ENCODE measurements at places on chromosomes 3 and 15.

DNA sequence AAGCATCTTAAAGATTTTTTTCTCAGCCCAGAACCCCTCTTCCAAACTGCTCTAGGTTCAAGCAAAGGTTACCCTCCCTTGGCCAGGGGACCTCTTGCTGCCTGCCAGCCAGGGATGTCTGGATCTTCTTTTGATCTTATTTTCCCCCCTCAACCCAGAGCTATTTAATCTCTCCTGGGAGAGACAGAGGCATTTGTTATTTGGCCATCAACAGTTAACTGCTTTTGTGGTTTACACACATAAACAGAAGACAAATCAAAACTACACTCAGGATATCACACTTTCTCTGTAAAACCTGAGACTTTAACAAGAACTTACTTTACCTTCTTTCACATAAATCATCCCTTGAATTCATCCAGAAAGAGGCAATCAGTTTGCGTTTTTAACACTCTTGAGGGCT, 272.5 kb downstream of the THSD4 start:
- DNase-seq, result no peak

DNA sequence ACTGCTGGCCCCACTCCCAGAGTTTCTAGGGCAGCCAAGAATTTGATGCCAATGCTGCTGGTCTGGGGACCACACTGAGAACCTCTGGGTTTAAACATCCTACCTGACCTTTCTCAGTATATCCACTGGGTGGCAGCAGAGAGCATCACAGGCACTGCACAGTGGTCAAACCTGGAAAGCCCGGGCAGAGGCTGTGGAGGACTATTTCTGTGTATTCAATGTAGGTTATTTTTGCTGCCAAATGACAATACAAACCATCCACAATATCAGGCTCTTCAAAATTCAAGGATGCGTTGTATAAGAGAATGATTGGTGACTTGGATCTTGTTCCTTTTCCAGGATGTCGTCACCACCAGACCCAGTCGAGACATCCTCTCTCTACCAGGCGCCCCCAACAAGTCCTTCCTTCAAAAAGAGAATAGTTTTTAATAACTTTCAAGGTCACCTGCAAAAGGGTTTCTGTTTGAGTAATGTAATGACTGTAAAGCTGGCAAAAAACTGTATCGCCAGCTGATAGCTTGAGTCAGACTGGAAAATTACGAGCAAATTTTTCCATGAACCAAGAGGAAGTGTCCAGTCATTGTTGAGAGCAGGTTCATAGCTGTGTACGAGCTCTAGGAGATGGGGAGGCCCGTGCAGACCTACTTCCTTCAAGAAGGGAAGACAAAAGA, 30.5 kb upstream of the MYZAP start:
- peak; percentile 87 for DNase-seq

GRCh38 chr3:86245360-86245759, 745.6 kb downstream of the VGLL3 start:
- DNase-seq, result peak; percentile 3

GRCh38 chr3:149388001-149388440, 10.6 kb upstream of the TM4SF1 start:
- no peak for DNase-seq

- no peak for DNase-seq
Observed at GRCh38 chr3:106212665-106213222, 343.9 kb upstream of the CBLB start.

GRCh38 chr3:100416863-100417262, 15.5 kb downstream of the LNP1 start:
- DNase-seq, result no peak

- no peak for DNase-seq
Observed at GRCh38 chr3:142127941-142128658, 21.2 kb downstream of the TFDP2 start.

DNA sequence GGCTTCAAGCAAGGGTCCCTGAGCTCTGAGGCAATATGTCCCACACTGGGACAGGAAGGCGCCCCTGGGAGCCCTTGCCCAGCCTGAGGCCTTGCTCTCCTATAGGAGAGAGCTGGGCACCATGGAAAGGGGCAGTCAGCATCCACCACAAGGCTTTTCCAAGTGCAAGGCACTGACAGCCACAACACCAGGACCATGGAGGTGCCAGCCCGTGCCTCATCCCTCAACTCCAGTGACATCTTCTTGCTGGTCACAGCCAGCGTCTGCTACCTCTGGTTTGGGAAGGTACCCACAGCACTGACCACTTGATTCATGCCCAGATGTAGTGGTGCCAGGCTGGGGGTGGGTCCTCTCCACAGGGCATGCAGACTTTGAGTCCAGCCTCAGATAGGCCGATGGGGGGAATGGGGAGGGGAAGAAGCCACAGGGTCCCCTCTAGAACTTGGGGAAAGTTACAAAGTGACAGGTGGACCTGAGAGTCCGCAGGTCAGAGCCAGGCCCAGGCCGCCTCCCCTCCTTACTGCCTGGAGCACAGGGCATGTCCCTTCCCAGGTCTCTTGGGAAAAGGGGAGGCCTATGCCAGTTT, 11.8 kb downstream of the VILL start:
- DNase-seq, result no peak

GRCh38 chr15:61915640-61916039, 144.6 kb downstream of the VPS13C start:
- no peak for DNase-seq

DNA sequence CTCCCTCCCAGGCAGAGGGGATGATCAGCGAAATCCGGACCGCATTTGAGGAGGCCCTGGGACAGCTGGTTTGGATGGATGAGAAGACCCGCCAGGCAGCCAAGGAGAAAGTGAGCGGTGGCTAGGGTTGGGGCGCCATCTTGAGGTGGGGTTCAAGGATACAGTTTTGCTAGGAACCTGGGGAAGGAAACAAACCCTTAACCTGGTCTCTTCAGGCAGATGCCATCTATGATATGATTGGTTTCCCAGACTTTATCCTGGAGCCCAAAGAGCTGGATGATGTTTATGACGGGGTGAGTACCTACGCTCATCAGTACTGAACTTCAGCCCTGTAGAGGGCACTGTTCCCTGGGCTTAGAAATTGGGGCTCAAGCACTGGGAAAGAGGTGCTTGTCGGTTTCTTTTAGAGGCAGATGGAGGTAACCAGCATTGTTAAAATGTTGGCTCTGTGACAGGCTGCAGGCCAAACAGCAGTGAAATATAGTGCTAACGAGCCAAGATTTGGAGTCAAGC, 9.6 kb upstream of the PSMD2 start:
- peak; percentile 73 for DNase-seq

- DNase-seq, result no peak
Observed at GRCh38 chr3:152402695-152403451, 134.1 kb downstream of the MBNL1 start.

- peak; percentile 56 for DNase-seq
Observed at GRCh38 chr3:139561959-139562676, 22.6 kb upstream of the RBP1 start.

DNA sequence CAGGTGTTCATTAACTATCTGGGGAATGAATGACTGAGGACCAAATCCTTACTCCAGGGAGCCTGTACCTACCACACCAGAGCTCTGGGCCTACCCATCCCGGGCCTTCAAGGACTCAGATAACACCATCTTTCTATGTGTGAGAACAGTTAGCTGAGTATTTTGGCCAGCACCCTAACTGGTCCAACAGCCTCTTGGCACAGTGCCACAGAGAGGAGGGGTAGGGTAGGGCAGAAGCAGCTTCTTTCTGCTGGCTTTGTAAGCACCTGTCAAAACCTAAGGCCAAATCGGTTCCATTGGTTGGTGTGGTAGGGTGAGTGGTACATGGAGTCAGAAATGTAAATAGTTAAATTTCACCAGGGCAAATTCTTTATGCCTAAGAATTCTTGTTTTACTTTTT, 26.7 kb downstream of the ISL2 start:
- no peak for DNase-seq

GRCh38 chr15:87826119-87826747, 430.3 kb downstream of the NTRK3 start:
- no peak for DNase-seq

- DNase-seq, result no peak
Observed at GRCh38 chr15:65411465-65412071, 11.2 kb downstream of the IGDCC4 start.

DNA sequence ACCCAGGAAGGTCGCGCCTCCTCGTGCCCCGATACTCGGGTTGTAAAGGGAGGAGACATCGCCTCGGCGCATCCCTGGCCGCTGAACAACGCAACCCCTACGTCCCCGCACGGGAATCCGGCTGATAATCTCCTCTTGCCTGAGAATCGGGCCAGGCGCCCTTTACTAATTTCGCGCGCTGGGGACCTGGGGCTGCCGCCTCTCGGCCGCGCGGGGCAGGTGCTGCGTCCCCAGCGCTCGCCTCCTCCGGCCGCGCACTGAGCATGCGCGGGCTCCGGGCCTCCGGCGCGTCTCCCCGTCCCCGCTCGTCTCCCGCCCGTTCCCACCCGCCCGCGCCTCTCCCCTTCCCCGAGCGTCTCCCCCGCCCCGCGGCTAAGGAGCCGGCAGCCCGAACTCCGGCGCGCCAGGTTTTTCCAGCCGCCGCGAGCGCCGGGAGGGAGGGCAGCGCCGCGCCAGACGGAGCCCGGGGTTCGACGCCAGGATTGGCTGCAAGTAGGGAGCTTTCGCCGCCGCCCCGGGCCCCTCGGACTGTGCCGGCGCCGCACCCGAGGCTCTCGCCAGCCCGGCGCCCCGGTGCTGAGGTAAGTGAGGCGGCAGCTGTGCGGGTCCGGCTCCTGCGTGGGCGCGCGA, at the start of gene CNTN4:
TSS of gene CNTN4 (plus strand) at position 469 of the 630 bp plus-strand sequence.
- no peak for DNase-seq

DNA sequence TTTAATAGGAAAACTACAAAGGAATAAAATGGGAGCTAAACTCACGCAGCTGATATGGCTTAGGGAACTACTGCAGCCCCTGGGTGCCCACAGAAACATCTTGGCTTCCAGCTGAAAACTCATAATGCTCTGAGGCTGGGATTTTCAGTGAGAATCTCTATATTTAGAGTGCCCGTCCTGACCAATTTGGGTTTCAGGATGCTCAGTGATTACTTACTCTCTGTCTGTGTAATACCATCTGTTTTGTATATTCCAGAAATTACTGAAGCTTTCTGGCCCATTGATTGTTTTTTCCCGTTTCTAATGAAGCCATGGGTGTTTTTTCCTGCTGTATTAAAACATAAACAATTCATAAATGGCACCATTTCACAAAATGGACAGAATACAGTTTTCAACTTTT, 50.6 kb upstream of the ZNF385D start:
- DNase-seq, result no peak

DNA sequence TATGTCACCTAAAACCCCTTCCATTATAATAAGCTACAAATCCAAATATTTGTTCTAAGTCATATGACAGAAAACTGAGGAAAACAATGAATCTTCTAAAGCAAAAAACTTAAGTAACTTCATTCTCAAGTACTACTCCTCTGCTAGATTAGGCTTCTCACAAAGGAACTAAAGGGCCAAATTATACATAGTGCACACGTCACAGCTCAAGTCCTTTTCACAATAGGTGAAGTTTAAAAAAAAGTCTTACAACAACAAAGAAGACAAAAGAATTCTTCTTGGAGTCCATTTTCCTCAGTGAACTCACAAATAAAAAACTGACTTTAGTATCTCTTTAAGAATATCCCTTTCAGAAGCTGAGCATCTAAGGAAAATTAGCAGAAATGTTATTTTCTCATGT, 479.9 kb downstream of the MAGI1 start:
- DNase-seq, result no peak

- no peak for DNase-seq
Observed at GRCh38 chr3:2653706-2654105, 456.5 kb downstream of the IL5RA start.

GRCh38 chr3:32844914-32845313, 27.1 kb downstream of the TRIM71 start:
- DNase-seq, result peak; percentile 9

DNA sequence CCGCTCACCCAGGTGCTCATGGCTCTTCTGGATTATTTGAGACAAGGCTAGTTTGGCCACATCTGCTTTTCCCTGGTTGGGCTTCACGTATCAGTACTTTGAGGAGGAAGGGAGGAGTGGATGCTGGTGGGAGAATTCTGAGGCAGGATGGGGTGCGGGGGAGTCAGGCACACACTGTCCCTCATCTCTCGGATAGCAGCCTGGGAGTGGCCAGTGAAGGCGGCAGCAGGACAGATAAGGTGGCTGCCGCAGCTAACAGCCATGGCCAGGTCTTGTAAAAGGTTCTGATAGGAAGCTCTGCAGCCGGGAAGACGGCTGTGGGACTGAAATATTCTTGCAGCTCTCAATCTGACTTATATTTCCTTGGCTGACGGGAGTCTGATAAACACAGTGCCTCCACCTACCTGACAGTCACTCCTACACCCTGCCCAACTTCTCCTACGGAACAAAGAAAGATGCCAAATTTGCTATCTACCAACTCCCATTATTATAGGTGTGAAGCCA, 87.3 kb downstream of the MESD start:
- DNase-seq, result no peak

DNA sequence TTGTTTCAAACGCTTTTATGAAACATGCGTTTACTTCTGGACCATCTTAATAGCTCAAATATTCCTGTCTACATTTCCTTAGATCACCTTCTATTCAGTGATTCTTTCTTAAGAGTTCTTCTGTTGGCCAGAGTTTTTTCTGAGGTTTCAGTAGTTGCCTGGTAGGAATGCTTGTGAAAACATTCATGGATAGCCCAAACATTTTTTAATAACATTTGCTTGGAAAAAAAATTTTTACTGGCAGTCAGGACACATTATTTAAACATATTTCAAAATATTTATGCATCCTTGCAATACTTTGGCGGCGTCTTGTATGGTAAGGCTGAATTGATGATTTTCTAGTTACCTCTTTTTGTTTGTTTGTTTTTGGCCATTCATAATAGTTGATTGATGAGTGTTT, 47.4 kb upstream of the ZBTB20 start:
- DNase-seq, result no peak

DNA sequence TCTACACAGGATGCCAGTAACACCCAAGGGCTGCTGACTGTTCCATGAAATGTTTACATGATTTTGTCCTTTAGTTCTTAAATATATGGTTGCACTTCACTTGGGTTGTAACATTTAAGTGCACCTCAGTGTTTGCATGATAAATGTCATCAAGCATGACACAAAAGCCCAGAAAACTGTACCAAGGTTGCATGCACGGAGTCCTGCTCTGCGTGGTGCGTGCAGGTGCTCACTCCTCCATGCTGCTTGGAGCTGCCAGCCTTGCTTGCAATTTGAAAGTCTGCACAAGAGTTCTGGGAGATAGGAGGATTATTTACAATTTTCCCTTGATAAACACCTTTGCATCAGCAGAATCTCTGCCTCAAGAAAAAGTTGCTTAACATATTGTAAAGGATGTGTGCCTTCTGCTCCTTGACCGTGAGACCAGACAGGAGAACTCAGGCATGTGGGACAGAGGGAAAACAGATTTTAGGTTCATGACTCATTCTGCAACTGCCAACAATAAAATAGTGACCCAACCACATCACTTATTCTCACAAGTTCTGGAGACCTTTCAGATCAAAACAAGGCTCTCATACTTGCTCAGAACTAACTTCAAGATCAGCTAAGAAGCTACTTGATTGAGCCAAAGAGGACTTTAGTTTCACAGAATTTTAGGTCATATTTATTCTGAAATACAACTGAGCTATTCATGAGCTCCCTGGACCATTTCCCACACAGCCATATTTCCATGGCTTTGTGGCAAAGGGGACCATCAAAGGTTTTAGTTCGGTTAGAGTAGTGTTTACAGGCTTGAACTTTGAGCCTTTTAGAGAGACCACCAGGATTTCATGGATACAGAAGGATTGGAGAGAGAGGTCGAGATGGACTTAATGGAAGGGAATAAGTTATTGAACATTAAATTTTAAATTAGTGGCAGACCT, 128.4 kb upstream of the ZBED2 start:
- DNase-seq, result peak; percentile 76

- DNase-seq, result no peak
Observed at GRCh38 chr15:60890375-60891230, 338.5 kb downstream of the RORA start.

GRCh38 chr15:70569091-70569713, 194.2 kb downstream of the UACA start:
- peak; percentile 91 for DNase-seq

GRCh38 chr3:49873623-49874022, 3.9 kb upstream of the CAMKV start:
- no peak for DNase-seq
